ENCODE measurements at places on chromosomes 5 and 9.

DNA sequence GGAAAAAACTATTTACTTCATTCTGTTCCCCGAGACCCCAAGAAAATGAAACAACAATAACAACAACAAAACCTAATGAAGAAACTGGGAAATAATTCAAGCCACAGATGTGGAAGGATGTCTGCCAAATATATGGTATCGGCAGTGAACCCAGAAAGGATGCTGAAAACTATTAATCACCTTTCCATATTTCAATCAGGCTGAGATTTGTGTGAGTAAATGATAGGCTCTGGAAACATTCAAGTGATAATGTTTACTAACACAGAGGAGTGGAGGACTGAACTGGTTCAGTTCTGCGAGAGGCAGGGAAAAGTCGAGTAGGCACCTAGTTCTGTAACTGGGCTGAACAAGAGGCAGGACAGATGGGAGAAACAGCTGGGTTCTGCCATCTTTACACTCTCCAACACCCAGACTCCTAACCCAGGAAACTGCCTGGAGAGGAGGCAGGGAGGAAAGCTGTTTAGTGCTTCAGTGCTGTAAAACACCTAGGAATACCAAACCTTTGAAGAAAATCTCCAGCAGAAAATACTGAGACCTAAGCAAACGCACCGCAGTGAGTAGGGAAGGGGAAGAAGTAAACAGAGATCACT is 96.8 kb upstream of the GNA14 start:
- DNase-seq: no peak

DNA sequence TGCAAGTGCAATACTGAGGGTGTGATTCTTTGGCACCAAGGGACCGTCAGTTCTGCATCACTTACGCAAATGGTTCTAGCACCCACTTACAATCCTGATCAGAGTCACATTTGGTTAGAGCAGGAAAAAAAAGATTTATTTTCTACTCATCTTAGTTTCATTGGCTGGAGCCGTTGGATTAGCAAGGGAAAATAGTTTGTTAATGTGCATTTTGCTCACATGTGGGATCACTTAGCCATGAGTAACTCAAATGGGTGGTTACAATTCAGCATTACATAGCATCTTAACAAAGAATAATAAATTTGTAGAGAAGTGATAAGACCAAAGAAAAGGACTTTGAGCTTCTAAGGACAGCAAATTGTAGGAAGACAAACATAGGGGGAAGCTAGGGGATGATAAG is 216.9 kb downstream of the AUH start:
- DNase-seq: no peak

DNA sequence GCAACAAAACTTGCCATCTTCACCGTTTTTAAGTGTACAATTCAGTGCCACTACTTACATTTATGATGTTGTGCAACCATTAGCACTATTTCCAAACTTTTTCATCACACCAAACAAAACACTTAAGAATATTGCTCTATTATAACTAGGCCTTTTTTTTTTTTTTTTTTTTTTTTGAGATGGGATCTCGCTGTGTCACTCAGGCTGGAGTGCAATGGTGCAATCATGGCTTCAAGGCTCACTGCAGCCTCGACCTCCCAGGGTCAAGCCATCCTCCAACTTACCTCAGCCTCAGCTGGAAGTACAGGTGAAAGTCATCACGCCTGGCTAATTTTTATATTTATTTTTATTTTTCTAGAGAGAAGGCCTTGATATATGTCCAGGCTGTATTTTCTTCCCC is 22.3 kb upstream of the LMNB1 start:
- no peak for DNase-seq

DNA sequence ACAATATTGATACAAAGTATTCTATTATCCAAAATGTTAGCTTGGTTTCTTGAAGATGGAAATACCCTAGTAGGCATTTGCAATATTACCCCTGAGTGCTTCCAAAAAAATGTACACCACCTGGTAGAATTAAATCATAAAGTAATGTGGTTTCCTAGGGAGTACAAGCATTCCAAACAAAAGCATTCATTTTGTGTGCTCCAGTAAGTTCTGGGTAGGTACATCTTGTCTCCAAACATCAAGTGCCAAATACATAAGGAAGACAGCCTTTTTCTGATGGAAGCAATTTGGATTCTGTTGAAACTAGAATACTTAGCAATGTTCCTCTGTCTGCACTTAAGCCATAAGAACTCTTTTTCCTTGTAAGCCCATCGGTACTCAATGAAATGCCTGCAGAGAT is 73.1 kb upstream of the IL7R start:
- no peak for DNase-seq

GRCh38 chr5:132023258-132024116 is 12.0 kb upstream of the ACSL6 start:
- no peak for DNase-seq

DNA sequence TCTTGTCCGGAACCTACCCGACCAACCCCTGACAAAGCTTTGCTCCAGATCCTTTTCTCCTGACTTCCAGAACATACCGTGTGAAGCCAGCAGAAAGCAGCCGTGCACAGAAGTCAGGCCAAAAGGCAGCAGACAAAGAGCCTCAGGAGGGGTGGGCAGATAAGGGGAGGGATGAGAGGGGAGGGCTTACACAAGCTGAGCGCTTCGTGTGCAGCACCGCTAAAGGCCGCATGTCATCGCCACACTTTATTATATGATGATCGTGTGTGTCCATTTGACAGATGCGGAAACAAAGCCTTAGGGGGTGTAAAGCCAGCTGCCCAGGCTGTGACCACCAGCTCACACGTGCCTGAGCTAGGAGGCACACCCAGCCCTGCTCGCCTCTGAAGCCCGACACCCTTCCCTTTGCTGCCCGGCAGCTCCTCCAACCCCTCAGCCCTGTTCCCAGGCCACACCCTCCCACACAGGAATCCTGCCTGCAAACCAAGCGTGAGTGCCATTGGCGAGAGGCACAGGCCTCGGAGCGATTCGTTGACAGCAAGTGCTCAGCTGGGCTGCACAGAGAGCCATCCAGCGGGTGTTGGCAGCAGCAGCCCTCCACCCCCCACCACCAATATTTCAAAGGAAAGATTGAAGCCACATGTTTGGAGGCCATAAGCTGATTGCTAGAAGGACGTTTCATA is 170.5 kb upstream of the SMIM23 start:
- DNase-seq: peak; percentile 68

- DNase-seq: peak; percentile 83
These were observed 50.6 kb downstream of the SIL1 start for GRCh38 chr5:139147483-139148087.

All from NCI-H446 (cell line).